ENCODE measurements at places on chromosomes 11 and 22.

GRCh38 chr11:106961518-106961917 is 56.8 kb downstream of the GUCY1A2 start:
- DNase-seq: no peak

- no peak for DNase-seq
Observed at GRCh38 chr11:69572233-69572860, 68.6 kb upstream of the CCND1 start.

- DNase-seq: no peak
Observed at GRCh38 chr11:128626913-128627665, 39.7 kb upstream of the ETS1 start.

- no peak for DNase-seq
Observed at GRCh38 chr11:9773524-9773923, 109.6 kb downstream of the SWAP70 start.

- no peak for DNase-seq
Observed at GRCh38 chr11:121091492-121092152, 9.4 kb upstream of the TECTA start.

DNA sequence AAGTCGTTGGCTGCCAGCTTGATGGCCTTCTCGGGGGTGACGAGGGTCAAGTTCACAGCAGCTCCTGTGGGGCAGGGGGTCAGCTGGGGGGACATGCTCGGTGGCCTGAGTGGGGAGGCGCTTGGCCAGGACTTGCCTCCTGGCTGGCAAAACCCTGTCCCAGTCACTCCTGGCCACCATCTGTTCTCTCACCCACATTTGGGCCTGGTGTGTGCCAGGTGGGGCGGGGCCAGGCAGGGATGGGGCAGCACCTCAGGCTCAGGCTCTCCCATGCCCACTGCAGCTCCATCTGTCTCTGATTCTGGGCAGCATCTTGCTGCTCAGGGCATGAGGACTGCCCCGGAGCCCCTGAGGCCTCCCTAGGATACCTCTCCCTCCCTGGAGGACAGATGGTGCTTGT is 3.7 kb upstream of the CEND1 start:
- no peak for DNase-seq

GRCh38 chr11:112280268-112281126 is 19.8 kb upstream of the PLET1 start:
- DNase-seq: peak; percentile 87

- DNase-seq: no peak
Observed at GRCh38 chr11:107257710-107258109, 199.9 kb downstream of the CWF19L2 start.

DNA sequence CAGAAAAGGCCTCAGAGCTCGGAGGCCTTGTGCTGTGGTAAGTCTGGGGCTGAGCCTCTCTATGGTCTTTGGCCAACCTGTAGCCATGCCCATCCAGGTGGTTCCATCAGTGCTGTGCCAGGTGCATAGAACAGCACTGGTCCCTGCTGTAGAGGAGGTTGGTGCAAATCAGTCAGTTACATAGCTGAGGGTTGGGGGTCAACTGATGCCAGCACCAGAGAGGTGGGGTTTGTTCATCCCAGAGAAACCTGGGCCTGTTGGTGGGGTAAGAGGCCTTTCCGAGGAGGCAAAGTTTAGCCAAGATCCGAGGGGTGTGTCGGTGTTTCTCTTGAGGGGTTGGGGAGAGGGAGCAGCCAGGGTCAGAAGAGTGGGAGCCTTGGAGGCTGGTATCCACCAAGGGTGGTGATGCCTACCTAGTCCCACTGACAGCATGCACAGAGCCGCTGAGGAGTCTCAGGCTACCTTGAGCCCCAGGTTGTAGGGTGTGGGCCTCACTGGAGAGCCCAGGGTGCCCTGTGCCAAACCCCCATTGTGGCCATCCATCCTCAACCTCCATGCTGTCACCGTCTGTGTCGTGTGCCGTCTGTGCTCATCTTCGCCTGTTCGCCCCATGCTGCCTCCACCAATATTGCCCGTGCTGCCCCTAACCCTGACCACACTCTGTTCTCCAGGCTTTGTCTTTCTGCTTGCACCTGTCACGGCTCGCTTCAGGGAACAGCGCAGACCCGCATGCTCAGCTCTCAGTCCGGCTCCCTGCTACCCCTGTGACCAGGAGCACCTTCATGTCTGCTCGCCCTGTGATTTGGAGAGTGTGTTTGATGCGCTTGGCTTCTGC is 78.7 kb upstream of the SUSD2 start:
- DNase-seq: no peak

DNA sequence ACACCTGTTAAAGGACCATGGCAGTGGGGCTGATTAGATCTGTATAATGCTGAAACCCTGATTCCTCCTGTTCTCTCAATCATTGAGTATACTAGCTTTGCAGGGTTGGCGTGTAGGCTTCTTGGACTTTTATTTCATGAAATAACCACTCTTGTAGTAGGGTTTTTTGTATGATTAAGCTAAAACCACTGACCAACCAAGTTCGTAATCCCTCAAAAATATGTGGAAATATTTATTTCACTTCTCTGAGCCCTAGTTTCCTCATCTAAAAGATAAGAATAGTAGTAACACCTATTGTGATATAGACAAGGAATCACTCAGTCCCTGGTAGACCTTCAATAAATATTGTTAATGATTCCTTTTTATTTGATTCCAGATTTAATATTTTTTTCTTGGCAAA is 4.2 kb downstream of the API5 start:
- no peak for DNase-seq

GRCh38 chr11:122984186-122985011 is 2.8 kb upstream of the BSX start:
- peak; percentile 7 for DNase-seq

DNA sequence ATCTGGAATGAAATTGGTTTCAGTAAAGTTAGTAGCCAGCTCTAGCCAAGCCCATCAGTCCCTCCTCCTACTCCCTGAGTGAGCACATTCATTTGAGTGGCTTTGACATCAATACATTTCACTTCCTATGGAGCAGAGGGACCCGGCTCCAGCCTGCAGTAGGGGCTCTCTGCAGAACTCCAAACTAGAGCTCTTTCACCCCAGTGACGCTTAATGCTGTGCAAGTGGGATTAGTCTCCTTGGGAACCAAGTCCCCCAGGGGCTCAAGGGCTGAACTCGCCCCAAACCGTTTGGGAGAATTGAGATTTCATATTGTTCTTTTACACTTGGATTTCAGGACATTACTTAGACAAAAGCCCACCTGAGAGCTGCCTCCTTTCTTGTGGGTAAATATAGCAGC is 4.4 kb upstream of the FAM181B start:
- DNase-seq: no peak

GRCh38 chr22:42437488-42438292 is 5.5 kb upstream of the NFAM1 start:
- peak; percentile 89 for DNase-seq
